Activated CD4-positive, CD25-positive, alpha-beta regulatory T cell treated with anti-CD3 and anti-CD28 coated beads, Interleukin-2, amount 50 U/mL, for 16 hours (primary cell): ENCODE measurements at places on chromosomes 6 and 20.

GRCh38 chr6:122580737-122581136 lies 29.5 kb upstream of the PKIB start:
- DNase-seq, result no peak

GRCh38 chr20:5172903-5173463 lies 46.2 kb downstream of the CDS2 start:
- no peak for DNase-seq

DNA sequence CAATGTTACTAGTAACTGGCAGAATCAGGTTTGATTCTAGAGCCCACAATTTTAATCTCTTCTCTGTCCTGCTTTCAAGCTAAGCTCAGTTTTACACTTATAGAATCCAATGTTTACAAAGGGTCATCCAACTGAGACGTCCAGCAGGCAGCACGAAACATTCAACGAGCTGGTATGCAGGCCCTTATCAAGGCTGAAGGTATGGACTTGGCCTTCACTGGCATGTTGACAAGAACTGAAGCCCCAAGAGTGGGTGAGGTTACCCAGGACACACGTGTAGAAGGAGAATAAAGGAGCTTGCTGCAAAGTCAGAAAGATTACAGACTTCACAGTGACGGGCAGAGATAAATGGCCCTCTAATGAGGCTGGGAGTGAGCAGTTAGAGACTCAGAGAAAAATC lies 187.4 kb downstream of the KIF16B start:
- no peak for DNase-seq

- no peak for DNase-seq
Observed at GRCh38 chr6:13762611-13763441, 51.2 kb upstream of the RANBP9 start.

GRCh38 chr6:112427499-112427898 lies 80.4 kb downstream of the RFPL4B start:
- no peak for DNase-seq

DNA sequence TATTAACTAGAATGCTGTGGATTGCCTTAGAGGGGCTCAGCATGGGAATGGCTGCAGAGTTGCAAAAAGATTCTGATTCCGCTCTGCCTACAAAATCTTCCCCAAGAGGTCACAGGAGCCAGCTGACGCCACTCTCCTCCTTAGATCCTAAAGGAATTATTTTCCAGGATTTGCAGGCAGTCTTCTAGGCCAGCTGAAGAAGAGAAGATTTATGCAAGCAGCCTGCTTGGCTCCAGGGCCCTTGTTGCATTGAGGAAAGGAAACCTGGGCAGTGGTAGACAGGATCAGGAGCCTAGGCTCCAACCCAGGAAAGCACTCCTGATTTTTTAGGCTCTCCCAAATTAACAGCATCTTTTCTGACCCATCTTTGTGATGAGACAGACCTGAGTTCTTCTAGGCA lies 245.8 kb downstream of the PKHD1 start:
- no peak for DNase-seq

DNA sequence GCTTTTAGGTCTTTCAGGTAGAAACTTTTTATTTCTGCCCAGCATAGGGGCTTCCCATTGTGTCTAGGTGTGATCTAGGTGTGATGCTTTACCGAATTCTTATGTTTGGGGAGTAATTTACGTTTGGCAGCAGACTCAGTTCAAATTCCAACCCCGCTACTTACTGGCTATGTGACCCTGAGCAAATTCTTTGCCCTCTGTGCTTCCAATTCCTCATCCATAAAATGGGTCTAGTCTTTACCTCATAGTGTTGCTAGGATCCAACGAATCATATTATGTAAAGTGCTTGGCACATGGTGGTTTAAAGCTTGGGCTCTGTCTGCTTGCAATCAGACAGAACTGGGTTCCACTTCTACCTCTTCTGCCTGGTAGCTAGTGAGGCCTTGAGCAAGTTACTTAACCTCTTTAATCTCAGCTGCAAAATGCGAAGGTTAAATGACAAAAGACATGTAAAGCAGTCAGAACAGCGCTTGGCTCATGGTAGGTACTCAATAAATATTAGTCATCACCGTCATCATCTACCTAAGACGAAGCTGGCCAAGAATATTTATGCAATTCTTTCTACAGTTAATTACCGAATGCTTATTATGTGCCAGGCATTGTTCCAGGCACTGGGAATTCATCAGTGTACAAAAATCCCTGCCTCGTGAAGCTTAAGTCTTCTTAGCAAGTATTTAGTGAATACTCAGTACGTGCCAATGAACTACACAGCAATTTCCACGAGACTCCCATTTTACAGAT lies 1.0 kb downstream of the NSFL1C start:
- DNase-seq, result no peak

GRCh38 chr20:41279546-41280225 lies 37.8 kb downstream of the ZHX3 start:
- DNase-seq, result no peak

GRCh38 chr20:42565235-42565995 lies 624.3 kb downstream of the PTPRT start:
- no peak for DNase-seq

DNA sequence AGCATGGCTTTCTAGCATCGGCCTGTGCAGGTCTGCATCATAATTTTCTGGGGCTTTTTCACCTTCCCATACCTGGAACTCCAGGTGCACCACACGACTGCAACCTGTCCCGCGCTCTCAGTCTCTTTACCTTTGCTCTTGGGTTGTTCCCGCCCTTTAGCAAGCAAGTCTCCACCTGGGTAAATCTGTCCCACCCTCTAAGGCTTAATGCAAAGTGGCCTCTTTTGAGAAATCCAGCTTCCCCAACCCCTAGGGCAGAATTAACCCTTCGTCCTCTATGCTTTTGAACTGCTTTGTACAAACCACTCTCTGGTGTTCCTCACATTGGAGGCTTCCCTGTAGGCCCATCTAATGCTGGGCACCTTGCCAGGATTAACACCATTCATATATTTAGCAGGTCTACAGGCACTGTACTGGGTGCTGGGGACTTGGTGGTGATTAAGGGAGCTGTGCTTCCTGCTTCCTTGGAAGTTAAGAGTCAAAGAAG lies 2.8 kb downstream of the ITPR3 start:
- DNase-seq, result no peak

DNA sequence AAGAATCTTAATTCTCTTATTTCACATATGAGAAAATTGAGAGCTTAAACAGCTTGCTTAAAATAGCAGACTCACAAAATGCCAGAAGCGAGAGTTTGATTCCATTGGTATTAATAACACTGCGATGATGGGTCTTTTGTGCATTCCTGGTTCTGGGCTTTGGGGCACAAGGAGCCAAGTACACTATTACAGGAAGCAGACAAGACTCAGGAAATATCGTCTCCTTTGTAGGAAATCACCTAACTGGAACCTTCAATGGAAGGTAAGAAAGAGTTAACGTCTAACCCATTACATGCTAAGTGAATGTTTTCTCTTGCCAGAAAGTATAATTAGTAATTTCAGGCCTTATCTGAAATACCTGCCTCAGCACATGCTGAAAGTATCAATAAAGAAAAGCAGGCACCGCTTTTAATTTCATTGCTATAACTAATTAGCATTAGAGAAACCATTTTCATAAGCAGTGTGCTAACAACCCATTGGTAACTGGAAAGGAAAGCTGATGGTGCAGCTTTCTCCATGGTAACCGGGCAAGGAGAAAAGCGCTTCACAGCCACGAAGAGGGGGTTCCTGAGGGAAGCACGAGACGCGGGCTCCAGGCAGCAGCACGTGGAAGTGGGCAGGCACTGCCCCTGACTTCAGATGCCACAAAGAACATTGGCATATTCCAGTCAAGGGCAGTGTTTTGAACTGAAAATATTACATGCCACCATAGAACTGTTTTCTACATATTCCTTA lies 206.7 kb upstream of the AGPAT4 start:
- no peak for DNase-seq

DNA sequence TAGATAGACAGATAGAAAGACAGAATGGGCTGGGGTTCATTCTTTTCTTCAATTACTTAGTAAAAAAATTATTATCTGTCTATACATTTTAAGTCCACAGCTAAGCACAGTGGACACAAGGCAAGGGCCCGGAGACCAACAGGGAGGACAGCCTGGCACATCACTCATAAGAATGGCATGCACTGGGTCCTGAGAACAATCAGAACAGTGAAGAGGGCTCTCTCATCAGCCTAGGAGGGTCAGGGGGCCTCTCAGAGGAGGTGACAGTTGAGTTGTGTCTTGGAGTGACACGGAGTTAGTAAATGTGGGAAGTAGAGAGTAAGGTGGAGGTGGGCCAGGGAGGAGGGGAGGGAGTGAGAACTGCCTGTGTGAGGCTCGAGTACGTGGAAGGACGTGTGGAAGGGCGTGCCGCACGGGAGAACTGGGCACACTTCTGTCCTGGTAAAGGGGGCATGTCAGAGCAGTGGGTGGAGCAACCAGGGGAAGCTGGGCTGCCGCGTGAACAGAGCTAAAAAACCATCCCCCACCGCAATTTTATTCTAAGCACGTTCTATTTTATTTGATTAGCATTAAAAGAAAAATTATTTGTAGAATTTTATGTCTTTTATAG lies 45.1 kb upstream of the DSP start:
- DNase-seq, result no peak

GRCh38 chr6:156977527-156978291 lies 200.5 kb downstream of the ARID1B start:
- no peak for DNase-seq

DNA sequence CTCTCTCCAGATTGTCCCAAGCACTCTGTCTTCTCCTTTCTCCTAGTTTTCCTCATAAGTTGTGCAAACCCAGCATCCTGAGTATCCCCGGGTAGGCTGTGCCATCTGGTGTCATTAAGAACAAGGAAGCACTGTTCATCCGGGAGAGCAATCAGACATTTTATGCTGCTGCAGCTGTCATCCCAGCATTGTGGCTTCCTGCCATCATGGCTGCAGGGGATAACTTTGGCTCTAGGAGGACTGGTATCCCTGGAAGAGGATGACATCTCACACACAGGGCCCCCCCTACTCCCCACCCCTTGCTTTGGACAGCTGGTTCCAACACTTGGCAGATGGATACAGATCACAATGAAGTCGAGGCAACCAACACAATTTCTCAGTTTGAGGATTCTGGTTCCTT lies 1195.1 kb upstream of the MAP3K7 start:
- no peak for DNase-seq

GRCh38 chr20:42125426-42125825 lies 507.2 kb upstream of the CHD6 start:
- no peak for DNase-seq

- peak; percentile 47 for DNase-seq
Observed at GRCh38 chr6:158849899-158850806, 31.0 kb upstream of the EZR start.

GRCh38 chr6:6803180-6803977 lies 214.9 kb downstream of the LY86 start:
- DNase-seq, result no peak

DNA sequence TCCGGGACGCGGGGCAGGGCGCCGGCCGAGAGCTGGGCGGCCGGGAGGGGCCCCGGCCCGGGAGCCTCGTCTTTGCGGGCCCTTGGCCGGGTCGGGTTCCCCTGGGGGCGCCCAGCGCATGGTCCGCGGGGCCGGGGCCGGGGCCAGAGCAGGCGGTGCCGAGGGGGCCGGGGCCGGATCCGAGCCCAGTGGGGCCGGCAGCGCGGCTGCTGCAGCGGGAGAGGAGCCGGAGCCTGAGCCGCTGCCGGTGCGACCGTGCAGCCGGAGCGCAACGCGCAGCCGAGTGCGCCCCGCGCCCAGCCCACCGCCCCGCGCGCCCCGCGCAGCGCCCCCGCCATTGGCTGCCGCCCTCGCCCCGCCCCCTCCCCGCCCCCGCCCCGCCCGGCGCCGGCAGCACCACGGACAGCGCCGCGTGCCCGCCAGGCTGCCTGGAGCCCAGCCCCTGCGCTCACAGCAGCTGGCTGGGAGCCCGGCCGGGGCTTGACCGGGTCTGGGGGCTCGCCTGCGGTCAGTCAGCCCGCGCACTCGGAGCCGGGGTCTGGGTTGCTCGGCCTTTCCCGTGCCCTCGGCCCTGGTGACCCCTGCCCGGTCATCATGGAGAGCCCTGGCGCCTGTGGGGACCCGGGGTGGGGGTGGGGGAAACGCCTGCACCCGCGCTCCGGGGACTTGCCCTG lies at the start of gene HRH3:
Gene HRH3 (minus strand): TSS at position 287 of the 674 bp plus-strand sequence. CDS start 308 bp downstream, outside the sequence.
- DNase-seq, result no peak

- no peak for DNase-seq
Observed at GRCh38 chr6:155882527-155883333, 427.1 kb upstream of the NOX3 start.

- no peak for DNase-seq
Observed at GRCh38 chr6:115882771-115883170, 177.9 kb downstream of the FRK start.
